ENCODE measurements at places on chromosomes 1 and 21. TPM values are rescaled to one million over a fixed set of nuclear protein-coding genes. Genes with fewer than 3 reads are reported as not detected.

GRCh38 chr1:159653201-159653600 lies 61.2 kb downstream of the CRP start:
- H3K4me1 ChIP-seq, result no peaks in the 10 kb centered on the region
- no peak overlapping the region for H3K4me3 ChIP-seq
- H3K36me3 ChIP-seq, result no peaks in the 10 kb centered on the region

DNA sequence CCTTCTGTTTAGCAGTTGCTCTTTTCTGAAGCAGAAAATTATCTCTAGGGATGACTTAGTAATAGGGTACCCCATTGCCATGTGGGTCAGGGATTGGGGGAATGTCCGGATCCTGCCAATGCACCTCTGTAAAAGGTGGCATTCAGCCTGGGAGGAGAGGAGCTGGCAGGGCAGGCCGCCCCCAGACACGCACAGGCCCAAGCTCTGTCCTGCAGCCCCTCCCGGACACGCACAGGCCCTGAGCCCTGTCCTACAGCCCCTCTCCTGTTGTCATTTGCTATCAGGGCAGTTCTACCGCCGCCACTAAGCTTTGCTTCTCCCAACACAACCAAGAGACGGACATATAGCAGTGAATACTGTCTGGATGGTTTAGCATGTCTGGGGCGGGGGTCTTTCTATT lies 219.1 kb downstream of the SDCCAG8 start:
- no peak overlapping the region for H3K4me3 ChIP-seq
- DNase-seq, result no peak
- H3K27me3 ChIP-seq, result peaks cover 3% of the 10 kb centered on the region
- peaks cover 6% of the 10 kb centered on the region for H3K36me3 ChIP-seq
- H3K27ac ChIP-seq, result no peak overlapping the region
- peaks cover 2% of the 10 kb centered on the region for H3K4me1 ChIP-seq

Gene CRYAA
- not detected for total RNA-seq

Gene ZNF670
- 9.7 TPM for total RNA-seq

Gene OR2L3
- total RNA-seq, result not detected

Measured in endothelial cell (in vitro differentiated cells).